ENCODE measurements at places on chromosomes 12 and 14.

DNA sequence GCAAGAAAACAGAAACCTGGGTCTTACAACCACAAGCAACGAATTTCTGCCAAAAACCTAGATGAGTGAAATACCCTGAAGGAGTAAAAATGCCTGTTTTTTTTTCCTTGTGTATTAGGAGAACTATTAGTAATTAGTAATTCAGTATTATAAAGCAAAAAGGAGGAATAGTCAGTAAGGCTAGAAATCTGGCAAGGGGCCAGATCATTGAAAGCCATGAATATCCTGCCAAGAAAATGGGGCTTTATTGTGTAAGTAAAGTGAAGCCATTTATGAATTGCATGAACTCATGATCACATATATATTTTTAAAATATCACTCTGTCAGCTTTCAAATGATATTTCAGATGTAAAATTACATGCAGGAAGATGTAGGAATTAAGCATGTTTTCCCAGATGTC, 57.9 kb downstream of the TXNDC16 start:
- DNase-seq: no peak

- DNase-seq: peak; percentile 19
These were observed 207.9 kb downstream of the SYNE2 start for GRCh38 chr14:64060648-64061096.

- DNase-seq: peak; percentile 44
These were observed 80.4 kb upstream of the DIO3 start for GRCh38 chr14:101480747-101481530.

GRCh38 chr12:124363353-124363965, 68.6 kb downstream of the RFLNA start:
- DNase-seq: no peak

DNA sequence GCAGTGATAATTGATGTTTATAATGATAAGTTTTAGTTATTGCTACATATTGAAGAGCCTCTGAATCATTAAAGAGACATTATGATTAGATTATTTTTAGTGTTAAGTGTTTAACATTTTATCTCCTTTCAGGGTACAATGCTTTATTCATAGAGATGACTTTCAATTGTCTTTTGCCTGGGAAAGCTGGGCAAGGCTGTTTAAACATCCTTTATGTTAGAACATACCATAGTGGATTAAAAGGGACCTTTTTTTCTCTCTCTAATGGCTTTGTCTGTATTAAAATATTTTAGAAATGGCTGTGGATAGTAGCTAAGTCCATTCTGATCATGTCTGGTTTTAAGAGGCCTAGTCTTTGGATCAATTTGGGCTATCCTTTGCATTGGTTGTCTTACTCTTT, 427.5 kb upstream of the MIS18BP1 start:
- DNase-seq: no peak

DNA sequence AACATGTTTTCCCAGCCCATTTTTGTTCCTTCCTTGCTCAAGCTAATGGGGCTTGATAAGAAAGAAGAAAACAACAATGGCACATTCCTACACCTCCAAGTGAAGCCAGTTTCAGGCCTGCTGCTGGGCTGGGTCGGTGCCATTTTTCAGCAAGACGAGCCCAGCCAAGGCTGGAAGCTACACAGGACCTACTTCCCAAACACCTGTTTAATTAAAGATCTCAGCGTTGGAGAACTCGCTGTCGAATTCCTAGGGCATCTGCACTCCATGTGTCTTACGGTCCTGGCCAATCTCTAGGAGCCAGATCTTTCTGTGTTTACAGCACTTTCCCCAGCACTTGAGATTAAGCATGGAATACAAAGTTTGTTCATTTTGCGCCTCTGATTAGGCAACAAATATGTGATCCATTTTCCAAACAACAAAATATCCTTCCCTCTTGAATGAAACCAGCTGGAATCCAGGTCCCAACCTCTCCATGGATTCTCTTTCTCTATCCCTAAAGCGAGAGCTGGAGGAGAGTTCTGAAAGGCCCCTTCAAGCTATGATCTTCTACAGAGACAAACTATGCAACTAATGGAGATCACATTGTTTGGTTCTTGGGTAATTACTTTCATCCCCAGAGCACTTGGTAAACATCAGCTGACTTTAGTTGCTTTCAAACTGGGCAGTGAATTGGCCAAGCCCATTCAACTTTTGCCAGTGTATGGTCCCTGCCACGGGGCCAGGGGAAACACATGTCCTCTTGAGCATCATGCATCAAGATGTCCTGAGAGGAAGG, 34.3 kb upstream of the TC2N start:
- DNase-seq: no peak

DNA sequence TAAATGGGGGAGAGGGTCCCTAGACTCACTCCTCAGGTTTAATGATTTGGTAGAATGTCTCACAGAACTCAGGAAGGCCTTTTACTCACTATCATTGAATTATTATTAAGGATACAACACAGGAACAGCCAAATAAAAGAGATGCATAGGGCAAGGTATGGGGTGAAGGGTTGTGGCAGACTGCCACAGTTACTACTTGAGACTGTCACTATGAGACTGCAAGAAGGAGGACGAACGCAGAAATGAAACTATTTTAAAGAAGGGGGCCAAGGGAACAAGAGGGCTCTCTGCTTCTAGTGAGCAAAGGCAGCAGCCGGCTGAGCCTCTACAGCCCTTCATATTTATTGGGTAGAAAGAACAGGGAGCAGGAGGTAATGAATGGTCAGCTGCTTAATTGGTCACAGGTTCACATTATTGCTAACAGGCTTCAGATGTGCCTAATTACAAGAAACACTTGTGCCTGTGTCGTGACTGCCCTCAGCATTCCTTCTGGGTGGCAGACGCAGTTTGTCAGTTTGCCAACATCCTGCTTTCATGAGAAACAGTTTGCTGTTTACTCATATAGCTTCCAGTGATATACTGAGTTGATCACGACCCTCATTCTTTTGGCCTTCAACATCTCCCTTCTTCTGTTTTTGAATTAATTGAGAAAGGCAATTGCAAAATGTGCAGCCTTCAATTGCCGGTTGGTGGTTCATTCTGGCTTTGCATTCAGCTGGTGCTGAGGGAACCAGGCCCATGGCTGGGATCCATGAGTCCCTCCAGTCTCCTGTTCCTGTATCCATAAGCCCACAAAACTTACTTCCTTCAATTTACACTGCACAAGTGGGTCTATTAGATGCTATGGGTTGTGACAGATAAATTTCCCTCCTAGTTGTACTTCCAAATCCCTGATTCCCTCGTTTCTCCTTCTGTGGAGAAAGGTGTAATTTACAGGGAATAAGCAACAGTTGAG, 82.8 kb upstream of the PLEKHG7 start:
- peak; percentile 67 for DNase-seq

DNA sequence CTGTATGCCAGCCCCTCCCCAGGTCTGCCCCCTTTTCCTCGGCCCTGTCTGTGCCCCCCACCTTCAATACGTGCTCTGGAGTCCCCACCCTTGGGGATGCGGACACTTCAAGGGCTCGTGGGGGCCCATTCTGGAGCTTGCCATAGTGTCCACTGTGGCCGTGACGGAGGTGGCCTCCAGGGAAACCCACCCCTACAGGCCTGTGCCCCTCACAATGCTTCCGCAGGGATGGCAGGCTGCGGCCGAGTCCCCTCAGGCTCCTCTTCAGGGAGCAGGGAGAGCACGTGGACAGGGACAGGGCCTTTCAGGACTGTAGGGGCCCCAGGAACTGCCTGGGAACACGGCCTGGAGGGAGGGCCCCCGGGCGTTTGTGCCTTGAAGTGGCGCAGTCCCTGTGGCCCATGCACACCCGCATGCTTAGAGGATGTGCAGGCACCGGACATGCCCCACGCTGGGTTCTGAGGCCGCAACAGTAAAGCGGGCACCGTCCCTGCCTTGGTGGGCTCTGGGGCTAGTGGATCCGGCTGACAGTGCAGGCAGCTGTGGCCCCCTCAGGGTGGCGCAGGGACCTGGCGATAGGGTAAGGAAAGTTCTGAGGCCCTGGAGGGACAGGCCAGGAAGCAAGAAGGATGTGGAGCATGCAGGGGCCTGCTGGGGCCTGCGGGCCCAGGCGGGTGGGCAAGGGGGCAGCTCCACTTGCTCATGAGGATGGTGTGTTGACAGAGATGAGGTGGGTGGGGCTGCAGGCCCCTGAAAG, 209.0 kb upstream of the RTL1 start:
- no peak for DNase-seq

- no peak for DNase-seq
These were observed 183 bp upstream of the PRMT8 start for GRCh38 chr12:3490895-3491144.

GRCh38 chr14:106459971-106460730, 933.8 kb downstream of the TMEM121 start:
- DNase-seq: no peak

DNA sequence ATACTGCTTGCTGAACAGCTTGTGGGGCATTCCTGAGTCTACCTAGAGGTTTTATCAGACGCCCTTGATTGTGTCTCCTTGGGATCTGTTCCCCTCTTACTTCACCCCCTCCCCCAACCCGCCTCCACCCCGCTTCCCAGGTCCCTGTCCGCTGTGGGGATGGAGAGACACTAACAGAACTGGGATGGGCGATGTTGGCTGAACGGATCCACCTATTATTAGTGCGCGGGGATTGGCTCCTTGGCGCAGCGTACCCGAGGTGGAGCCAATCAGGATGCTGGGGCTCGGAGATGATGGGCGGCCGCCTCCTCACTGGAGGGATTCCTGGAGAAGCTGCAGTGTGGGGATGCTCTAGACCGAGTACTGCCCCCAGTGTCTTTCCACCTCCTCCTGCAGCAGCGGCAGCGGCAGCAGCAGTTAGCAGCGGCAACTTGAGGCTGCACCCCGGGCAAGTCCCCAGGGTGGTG, at the start of gene SYT1:
SYT1 (plus strand) TSS at position 372 of the 467 bp plus-strand sequence.
- peak; percentile 84 for DNase-seq

GRCh38 chr14:91536327-91536726, 26.2 kb upstream of the PPP4R3A start:
- no peak for DNase-seq

- DNase-seq: no peak
These were observed 273.1 kb upstream of the NOVA1 start for GRCh38 chr14:26870722-26871617.

GRCh38 chr14:56244138-56244789, 126.1 kb downstream of the PELI2 start:
- peak; percentile 92 for DNase-seq

DNA sequence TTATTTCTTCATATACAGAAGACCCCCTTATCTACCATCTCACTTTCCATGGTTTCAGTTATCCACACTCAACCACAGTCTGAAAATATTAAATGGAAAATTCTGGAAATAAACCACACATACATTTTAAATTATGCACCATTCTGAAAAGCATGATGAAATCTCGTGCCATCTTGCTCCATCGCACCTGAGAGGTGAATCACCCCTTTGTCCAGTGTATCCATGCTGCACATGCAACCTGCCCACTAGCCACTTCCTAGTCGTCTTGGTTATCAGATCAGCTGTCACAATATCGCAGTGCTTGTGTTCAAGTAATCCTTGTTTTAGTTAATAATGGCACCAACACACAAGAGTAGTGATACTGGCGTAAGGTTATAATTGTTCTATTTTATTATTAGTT, 145.7 kb downstream of the C12orf42 start:
- DNase-seq: no peak

- no peak for DNase-seq
These were observed 34.6 kb downstream of the ANKRD9 start for GRCh38 chr14:102474934-102475333.

DNA sequence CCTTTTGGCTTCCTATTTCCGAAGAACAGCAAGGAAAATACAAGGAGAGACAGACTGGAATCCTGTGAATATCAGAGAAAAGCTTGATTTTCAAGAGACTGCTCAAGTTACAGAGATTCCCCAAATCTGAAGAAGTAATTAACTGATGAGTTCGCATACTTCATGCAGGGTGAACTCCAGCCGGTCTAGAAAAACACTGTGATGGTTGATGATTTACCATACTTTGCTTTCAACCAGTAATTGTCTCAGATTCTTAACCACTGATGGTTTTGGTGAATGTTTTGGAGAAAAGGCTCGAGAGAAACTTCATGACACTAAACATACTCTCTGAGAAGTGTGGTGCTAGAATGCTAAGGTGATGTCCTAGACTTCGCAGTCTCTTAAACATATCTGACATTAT, 4.4 kb upstream of the PLXNC1 start:
- no peak for DNase-seq

- DNase-seq: peak; percentile 54
These were observed 7.3 kb downstream of the GNG2 start for GRCh38 chr14:51867741-51868140.

DNA sequence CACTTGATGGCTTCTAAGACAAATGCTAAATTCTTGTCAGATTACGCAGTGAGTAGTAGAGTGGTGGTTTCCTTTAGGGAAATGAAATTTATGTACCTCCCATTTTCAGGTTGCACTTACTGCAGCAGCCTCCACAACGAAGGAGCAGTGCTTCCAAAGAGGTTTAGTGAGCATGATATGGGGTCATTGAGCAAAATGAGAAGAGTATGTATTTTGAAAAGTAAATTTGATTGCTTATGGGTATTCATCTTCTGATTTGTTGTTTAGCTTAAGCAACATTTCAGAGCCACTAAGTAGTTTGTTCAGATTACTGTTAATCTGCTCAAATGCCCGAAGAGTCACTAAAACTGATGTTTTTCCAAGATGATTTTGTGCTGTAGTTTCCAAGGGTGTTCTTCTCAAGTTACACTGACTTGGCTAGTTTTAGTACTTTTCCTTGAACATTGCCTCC, 493.6 kb downstream of the PCNX1 start:
- peak; percentile 22 for DNase-seq

DNA sequence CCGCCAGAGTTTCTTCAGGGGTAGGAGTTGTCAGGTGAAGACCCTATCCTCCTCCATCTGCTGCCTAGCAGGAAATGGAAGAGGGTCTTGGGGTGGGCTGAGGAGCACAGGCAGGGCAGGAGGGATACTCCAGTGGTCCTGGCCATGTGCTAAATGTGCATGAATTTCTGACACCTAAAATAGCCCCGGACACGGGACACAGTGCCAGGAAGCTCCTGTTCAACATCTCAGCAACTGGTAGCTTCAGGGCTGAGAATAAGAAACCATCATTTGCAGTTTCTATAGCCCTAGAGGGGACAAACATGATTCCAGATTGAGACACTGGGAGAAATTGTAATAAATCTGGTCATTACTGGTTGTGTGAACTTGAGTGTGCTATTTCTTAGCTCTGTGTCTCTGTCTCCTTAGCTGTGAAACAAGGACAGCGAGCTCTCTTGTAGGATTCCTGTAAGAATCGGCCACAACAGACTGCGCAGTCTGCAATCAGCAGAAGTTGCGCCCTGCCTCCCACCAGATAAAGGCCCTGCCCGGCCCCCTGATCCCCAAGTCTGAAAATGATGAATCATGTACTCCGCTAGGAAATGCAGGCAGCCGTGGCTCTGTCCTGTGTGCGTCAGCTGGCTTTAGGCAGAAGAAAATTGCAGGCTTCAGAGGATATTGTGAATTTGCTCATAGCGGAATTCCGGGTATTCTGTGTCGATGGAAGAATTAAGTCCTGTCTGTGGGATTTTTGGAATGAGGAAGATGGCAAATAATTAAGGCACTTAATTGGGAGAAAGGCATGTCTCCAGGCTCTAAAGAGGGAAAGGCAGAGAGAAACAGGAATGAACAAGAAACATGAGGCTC, 35.2 kb upstream of the MEG3 start:
- DNase-seq: peak; percentile 82

Measured in fibroblast of skin of right quadriceps (primary cell).